Astrocyte (in vitro differentiated cells and primary cell): ENCODE measurements at places on chromosomes 4 and X. TPM values are rescaled to one million over a fixed set of nuclear protein-coding genes. Genes with fewer than 3 reads are reported as not detected.

DNA sequence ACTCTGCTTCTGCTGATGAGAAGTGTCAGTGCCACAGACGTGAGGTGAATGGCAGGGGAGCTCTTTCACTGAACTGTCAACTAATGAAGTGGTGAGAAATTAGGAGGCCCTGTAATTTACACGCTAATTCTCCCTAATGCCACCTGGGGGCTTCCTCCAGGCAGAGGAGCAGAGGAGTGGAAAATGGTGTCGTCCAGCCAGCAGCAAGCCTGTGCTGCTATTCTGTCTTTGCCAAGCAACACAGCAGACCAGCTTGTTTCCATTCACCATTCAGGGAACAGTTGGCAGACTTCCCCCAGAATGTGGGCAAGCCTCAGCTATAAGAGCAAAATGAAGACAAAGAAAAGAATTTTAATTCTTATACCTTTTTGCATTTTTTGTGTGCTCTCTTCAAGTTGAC, 245.2 kb upstream of the TET2 start:
- H3K36me3 ChIP-seq, result no peaks in the 10 kb centered on the region
- no peak overlapping the region for H3K4me3 ChIP-seq

DNA sequence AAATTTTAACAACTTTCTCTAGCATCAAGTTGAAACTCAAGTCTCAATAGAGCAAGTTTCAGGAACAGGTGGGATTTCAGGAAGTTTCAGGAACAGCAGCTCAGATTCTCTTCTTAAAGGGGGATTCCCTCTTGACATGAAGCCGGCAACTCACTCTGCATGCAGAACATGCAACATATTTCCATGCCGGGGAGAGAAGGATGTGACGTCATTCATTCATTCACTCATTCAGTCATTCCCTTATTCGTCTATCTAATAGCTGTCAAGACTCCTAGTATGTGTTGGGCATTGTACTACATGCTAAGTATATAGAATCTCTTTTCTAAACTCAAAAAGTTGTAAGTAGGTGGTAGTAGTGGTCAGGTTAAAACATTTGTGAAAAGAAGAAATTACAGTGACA, 4.8 kb upstream of the FAM9A start:
- peaks cover 2% of the 10 kb centered on the region for H3K27me3 ChIP-seq
- H3K4me1 ChIP-seq, result peaks cover 3% of the 10 kb centered on the region
- no peak overlapping the region for H3K27ac ChIP-seq
- no peak overlapping the region for H3K4me3 ChIP-seq
- DNase-seq, result no peak

- no peak overlapping the region for H3K4me3 ChIP-seq
- no peak overlapping the region for H3K27ac ChIP-seq
- no peak for DNase-seq
- no peaks in the 10 kb centered on the region for H3K4me1 ChIP-seq
- H3K36me3 ChIP-seq, result no peaks in the 10 kb centered on the region
Measured at GRCh38 chr4:36358173-36358572, 76.8 kb downstream of the DTHD1 start.

GRCh38 chr4:173835903-173836302, 305.9 kb upstream of the HAND2 start:
- H3K27ac ChIP-seq, result no peak overlapping the region
- H3K4me3 ChIP-seq, result no peak overlapping the region
- peak; percentile 48 for DNase-seq
- H3K4me1 ChIP-seq, result no peaks in the 10 kb centered on the region

DNA sequence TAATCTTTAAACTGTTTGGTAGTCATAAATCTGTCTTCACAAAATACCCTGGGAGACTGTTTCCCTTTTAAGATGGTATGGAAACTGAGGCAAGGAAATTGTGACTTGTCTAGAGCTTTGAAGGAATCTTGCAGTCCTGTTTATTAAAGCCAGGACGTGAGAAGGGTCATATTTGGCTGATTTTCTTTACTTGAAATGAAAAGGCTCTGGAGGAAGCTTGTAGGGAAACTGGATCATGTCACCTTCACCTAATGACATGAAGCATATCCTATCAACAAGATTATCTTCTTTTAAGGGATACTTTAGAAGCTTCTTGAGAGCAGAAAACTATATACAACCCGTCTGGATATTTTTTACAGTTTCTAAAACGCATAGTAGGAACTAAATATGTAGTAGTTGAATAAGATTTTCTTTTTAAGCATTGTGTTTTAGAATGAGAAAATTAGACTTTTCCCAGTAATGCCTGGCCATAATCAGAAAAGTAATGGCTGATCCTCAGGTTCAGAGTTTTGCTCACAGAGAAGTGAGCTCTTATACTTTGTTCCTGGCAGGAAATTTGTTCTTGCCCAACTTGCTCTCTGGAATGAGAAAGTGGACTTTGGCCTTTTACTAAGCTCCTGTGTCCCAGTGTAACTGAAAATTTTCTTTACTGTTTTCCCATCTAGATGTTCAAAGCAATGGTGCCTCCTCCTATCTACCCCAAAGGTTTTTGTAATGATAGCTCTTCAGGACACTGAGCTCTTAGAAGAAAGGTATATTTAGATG, 136.8 kb upstream of the AFF2 start:
- DNase-seq, result no peak
- H3K27ac ChIP-seq, result no peak overlapping the region
- H3K4me3 ChIP-seq, result no peak overlapping the region
- H3K27me3 ChIP-seq, result no peaks in the 10 kb centered on the region
- no peaks in the 10 kb centered on the region for H3K4me1 ChIP-seq

DNA sequence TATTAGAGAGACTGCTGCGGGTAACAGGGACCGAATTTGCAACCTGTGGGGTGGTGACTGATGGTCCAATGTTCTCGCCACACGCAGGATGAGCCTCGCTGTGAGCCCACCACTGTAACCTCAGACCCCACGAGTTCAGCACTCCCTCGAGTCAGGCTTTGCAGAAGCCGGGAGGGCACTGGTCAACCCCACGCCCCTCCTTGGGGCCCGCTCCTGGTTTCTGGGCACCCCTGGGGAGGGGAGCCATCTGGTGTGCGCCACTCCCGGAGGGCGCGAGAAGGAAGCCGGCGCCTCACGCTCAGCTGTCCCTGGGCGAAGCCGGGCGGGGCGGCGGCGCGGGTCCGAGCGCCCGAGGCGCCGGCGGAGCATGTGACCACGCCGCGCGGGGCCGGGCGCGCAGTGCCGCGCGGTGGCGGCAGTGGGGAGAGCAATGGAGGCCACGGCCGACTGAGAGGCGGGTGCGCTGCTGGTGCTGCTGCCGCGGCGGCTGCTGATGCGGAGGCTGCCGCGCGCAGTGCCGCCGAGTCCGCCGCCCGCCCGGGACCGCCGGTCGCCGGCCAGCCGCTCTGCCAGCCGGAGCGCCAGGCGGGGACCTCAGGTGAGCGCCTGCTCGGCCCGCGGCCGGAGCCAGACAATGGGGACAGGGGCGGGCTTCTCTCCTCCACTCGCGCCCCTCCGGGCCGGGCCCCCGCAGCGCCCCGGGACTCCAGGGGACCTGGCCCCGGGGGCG, 100.1 kb downstream of the CEP135 start:
- H3K27me3 ChIP-seq, result no peaks in the 10 kb centered on the region
- DNase-seq, result peak; percentile 27
- no peaks in the 10 kb centered on the region for H3K36me3 ChIP-seq
- H3K27ac ChIP-seq, result no peak overlapping the region

DNA sequence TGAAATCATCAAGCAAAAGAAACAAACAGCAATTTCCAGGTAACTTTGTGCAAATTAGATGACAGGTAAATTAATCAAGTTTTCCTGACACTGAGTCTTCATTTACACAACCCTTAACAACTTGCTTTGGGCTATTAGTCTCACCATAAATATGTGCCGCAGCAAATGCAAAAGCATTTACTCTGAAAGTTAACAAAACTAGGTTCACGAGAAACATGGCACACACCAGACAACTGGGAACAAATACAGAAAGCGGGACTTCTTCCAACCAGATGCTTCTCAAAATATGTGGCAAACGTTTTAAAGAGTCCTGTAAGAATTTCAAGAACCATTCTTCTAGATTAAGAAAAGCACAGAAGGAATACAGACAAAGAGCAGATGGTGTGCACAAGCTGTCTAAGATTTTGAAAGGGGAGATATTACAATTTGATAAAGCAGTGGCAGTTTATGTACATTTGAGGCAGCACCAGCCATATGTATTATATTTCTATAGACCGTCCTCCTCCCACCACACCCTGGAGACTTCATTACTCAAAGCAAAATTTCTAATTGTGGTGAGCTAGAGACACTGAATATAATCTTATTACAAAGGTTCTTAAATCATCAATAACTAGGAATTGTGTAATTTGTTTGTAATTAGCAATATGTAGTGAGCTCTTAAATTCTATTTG, 192.5 kb upstream of the ADAMTS3 start:
- no peaks in the 10 kb centered on the region for H3K27me3 ChIP-seq
- H3K36me3 ChIP-seq, result no peaks in the 10 kb centered on the region
- no peak overlapping the region for H3K4me3 ChIP-seq
- H3K27ac ChIP-seq, result no peak overlapping the region
- H3K4me1 ChIP-seq, result no peaks in the 10 kb centered on the region
- DNase-seq, result no peak

- H3K27me3 ChIP-seq, result no peaks in the 10 kb centered on the region
- no peak overlapping the region for H3K4me3 ChIP-seq
- no peak overlapping the region for H3K27ac ChIP-seq
- no peaks in the 10 kb centered on the region for H3K4me1 ChIP-seq
- no peak for DNase-seq
- H3K36me3 ChIP-seq, result no peaks in the 10 kb centered on the region
Measured at GRCh38 chrX:99722094-99722493, 688.0 kb downstream of the PCDH19 start.

GRCh38 chr4:74638001-74638400, 156.3 kb downstream of the BTC start:
- H3K4me3 ChIP-seq, result no peak overlapping the region
- DNase-seq, result no peak
- no peak overlapping the region for H3K27ac ChIP-seq

- H3K27me3 ChIP-seq, result no peaks in the 10 kb centered on the region
- no peak overlapping the region for H3K4me3 ChIP-seq
- H3K4me1 ChIP-seq, result peaks cover 6% of the 10 kb centered on the region
- no peak overlapping the region for H3K27ac ChIP-seq
- DNase-seq, result no peak
- H3K36me3 ChIP-seq, result no peaks in the 10 kb centered on the region
Measured at GRCh38 chrX:68511255-68511654, 12.4 kb downstream of the YIPF6 start.

DNA sequence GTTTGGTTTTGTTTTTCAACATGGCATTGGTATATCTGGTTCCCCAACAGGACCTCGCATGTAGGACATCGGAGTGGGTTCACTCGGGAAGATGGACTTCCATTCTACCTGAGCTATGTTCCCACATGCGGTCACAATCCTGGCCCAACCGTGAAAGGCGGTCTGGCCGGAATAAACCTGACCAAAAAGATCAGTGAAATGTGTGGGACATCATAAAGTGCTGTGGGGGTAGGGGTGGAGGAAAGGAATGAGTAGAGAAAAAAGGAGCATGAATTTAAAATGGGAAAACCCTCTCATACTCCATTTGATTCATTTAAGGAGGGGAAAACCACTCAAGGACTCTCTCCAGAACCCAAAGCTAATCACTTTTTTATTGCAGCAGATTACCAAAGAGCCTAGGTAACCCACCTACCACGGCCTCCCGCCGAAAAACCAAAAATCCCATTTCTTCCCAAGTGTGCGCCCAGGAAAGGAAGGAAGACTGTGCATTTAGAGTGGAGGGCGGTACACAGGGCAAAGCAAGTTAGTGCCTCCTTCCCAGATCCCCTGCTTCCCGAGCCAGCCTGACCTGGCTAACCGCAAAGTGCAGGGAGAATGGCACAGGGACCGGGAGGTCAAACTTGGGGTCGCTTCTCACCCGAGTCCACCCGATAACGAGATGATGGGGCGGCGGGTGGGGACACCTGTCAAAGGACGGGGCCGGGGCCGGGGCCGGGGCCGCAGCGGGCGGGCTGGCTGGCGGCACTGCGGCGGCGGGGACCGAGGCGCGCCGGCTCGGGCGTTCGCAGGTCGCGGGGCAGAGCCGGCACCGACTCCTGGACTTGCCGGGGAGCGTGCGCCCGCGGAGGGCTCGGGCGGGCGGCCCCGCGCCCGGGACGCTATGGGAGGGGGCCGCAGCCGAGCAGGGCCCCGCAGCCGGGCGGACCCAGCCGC, 669 bp downstream of the TMEM150C start:
- no peak for DNase-seq
- peaks cover 13% of the 10 kb centered on the region for H3K27me3 ChIP-seq
- H3K4me1 ChIP-seq, result no peaks in the 10 kb centered on the region

DNA sequence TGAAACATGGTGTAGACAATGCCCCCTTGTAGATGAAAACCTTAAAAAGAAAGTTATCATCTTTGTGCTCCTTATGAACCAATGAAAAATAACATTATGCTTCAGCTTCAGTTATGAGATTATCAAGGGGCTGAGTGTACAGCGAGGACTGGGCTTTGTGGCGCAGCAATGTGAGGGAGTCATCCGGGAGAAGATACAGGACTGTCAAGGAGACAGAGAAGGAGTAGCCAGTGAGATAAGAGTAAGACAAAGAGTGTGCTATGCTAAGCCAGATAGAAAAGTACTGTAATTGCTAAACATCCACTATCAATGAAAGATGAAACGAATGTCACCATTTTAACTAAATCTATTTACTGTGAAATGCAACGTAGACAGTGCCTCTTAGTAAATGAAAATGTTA, 3.6 kb upstream of the KLHL15 start:
- no peak overlapping the region for H3K4me3 ChIP-seq
- no peaks in the 10 kb centered on the region for H3K36me3 ChIP-seq
- DNase-seq, result no peak
- no peaks in the 10 kb centered on the region for H3K27me3 ChIP-seq
- H3K4me1 ChIP-seq, result no peaks in the 10 kb centered on the region

DNA sequence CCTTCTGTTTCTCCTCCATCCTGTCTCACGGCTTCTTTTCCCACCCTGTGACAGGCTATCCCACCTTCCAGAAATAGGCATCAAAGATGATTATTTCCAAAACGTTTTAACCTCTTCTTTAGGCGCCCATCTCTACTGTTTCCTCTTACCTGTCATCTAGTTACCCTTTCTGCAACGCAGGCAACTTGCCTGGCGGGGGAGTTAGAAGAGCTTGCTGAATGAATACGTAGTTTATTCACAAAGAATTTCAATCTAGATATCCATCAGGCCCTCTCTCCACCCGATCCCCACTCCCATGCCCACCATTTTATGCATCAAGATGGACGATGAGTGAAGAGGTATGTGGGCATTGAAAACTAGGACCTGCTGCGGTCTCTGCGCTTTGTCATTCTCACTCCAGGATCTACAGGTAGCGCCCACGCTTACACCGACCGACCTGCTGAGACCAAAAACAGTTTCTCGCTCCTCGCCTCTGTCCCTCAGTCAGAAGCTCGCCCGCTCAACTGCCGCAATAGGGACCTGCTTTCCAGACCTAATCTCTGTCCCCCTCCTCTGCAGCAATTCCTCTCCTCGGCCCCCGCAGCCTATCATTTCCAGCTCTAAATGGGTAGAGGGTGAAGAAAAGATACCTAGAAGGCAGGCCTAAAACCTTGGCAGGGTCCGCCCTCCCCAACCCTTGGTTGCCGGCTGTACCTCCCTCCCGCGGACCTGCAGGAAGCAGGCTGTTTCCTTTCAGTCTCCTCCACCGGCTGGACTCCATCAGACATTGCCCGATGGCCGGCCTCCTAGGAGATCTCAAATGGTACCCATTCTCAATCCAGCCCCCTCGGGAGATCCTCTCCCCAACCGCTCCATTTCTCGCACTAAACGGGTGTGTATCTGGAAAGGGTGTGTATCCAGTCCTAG, 624 bp downstream of the BEX5 start:
- peak overlapping the region; percentile 23 for H3K4me3 ChIP-seq
- H3K27ac ChIP-seq, result no peak overlapping the region
- DNase-seq, result no peak

The CTSO gene
- total RNA-seq, result 3.7 and 6.5 TPM in 2 replicates

The GPRIN3 gene
- 2.6 and 6.9 TPM in 2 replicates for total RNA-seq

The CFAP47 gene
- total RNA-seq, result not detected in 2 replicates

The CYP2U1 gene
- total RNA-seq, result 6.3 and 7.6 TPM in 2 replicates

The CDS1 gene
- total RNA-seq, result 3.8 and 5.7 TPM in 2 replicates
